Cortex of kidney (tissue), 1 donor: ENCODE measurements at places on chromosomes 4 and X.

- DNase-seq = no peak
Observed at GRCh38 chr4:35559559-35560365, 684.6 kb downstream of the ARAP2 start.

DNA sequence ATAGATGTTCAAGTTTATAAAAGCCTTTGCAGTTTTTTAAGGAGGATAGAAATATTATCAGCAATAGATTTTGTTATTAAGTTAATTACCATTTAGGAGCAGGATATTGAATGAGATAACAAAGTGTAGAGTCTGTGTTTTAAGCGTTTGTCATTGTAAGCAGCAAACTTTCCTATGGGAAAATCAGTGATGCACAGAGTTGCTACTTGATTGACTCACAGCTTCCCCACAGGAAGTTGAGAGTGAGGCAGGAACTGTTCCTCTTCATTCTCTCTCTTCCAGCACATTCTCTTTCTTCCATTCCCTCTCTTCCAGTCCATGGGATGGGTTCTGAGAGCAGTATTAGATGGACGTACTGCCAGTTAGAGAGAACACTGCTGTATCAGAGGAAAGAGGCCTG, 867.7 kb upstream of the AGA start:
- no peak for DNase-seq

GRCh38 chr4:42778349-42778748, 114.2 kb upstream of the GRXCR1 start:
- DNase-seq = no peak

GRCh38 chr4:80592950-80593349, 257.4 kb downstream of the CFAP299 start:
- no peak for DNase-seq

DNA sequence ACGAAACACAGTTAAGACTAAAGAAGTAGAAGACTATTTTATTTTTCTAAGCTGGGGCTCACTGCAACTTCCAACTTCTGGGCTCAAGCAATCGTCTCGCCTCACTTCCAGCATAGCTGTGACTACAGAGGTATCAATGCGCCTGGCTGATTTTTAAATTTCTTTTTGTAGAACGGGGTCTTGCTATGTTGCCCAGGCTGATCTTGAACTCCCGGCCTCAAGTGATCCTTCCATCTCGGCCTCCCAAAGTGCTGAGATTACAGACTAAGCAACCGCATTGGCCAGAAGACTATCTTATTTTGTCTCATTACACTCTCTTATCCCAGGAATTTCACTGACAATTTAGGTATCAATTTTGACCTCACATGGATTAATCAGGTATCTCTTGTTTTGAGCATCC, 1.2 kb downstream of the LAMTOR3 start:
- DNase-seq = no peak

DNA sequence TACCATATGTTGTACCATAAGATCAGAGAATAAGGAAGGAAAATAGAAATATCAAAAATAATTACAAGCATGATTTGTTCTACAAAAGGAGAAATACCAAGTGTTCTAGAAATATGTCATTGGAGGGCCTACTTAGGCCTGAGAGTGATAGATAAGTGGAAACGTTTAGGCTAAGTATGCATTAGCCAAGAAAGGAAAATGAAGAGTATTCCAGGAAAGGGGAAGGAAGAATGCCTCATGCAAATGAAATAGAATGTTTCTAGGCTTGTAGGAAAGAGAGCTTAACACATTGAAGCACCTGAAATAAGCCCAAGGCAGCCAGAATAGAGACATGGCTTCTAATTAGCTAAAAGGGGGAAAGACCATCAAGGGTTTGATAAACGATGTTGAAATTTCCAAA, 595.7 kb upstream of the ATOH1 start:
- DNase-seq = no peak

DNA sequence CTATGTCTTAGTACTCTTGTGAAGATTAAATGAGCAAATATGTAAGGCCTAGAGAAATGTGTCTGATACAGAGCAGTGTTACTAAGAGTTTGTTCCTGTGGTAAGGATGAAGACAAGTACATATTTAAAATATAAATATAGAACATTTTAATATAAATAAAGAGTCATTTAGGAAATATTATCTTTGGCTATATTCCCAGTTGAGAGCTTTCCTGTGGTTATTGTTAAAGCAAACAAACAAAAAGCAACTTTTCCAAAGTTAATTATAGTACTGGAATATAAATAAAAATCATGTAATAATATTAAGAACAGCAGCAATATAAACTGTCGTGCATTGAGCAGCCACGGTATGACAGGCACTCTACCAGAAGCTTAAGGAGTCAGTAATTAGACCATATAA, 472.5 kb downstream of the INPP4B start:
- no peak for DNase-seq

- no peak for DNase-seq
Observed at GRCh38 chrX:107482046-107482445, 32.6 kb downstream of the FRMPD3 start.

GRCh38 chrX:11374570-11374969, 81.4 kb downstream of the AMELX start:
- DNase-seq = no peak

DNA sequence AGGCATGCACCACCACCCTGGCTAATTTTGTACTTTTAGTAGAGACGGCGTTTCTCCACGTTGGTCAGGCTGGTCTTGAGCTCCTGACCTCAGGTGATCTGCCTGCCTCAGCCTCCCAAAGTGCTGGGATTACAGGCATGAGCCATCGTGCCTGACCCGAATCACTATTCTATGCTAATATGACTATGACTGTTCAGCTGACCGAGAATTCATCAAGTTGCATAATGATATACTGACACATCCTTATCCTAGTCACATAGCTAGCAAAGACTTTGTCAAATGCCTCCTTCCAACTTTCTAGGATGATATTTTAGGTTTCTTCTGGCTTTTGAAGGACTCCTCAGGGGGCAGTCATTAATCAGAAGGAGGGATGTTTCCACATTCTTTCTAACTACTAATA, 4.8 kb upstream of the GPM6B start:
- no peak for DNase-seq

- DNase-seq = no peak
Observed at GRCh38 chr4:184817494-184818215, 8.1 kb downstream of the ACSL1 start.

DNA sequence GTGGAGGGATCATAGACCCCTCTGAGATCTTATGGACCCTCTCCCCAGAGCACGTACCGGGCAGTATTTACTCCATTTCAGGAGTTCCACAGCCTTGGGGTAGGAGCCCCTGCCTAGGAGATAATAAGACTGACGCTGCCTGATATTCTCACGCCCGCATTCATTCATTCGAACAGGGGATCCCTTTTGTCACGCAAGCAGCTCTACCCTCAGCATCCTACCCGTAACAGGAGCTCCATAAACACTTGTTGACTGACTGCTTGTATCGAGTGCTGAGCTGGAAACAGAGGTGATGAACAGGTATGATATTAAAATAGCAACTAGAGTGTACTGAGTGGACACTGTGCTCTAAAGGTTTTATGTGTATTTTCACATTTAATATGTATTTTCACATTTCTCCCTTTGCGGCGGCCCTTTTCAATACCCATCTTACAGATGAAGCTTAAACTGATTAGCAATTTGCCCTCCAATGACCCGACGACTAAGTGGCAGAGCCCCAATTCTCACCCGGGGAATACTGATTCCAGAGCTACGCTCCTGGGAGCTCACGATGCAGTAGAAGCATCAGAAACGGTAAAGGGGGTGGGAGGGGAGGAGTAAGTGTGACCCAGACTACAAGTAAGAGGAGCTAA, 888 bp downstream of the RAB28 start:
- no peak for DNase-seq

DNA sequence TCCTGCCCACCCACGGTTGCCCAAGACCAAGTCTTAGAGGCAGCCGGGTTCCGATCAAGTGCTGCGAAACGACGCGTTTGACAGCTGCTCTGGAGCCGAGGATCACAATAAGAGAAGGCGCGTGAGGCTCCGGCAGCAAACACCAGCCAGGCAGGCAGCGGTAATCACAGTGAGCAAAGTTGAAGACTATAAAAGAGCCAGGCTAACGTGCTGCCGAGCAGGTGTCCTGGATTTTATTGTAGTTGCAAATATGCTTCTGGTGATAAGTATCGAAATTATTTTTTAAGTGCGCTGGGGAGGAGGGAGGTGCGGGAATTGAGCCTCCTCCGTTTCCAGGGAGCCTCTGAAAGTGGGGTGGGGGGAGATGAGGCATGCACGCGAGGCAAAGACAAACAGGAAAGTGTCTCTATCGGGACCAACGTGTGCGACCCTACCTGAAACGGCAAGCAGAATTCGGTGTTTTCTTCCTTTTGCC, 590 bp downstream of the GABRA2 start:
- no peak for DNase-seq

GRCh38 chr4:90234916-90235547, 107.8 kb downstream of the CCSER1 start:
- no peak for DNase-seq

- no peak for DNase-seq
Observed at GRCh38 chr4:25178838-25179261, 18.6 kb upstream of the SEPSECS start.

- DNase-seq = no peak
Observed at GRCh38 chrX:93120805-93121204, 552.6 kb downstream of the NAP1L3 start.

GRCh38 chr4:113921089-113921794, 58.2 kb downstream of the ARSJ start:
- no peak for DNase-seq

GRCh38 chr4:2725380-2725779, 30.8 kb downstream of the TNIP2 start:
- DNase-seq = no peak

DNA sequence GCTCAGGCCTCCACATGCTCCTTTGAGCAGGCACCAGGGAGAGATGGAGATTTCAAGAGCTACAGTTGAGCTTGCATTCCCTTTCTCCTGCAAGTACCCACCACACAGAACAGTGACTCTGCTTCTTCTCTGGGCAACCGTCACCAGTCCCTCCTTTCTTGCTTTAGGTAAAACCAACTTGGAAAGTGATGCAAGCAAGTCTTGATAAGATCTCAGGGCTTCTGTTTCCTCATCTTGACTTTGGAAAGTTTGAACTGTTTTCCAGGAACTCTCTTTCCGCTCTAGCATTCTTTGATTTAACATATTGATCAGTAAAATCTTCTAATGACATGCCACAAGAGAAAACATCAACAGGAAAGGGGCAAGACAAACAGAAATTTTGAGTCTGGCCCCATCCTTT, 73.7 kb downstream of the USP46 start:
- DNase-seq = no peak

GRCh38 chr4:153573881-153574802, 108.0 kb downstream of the TMEM131L start:
- no peak for DNase-seq

DNA sequence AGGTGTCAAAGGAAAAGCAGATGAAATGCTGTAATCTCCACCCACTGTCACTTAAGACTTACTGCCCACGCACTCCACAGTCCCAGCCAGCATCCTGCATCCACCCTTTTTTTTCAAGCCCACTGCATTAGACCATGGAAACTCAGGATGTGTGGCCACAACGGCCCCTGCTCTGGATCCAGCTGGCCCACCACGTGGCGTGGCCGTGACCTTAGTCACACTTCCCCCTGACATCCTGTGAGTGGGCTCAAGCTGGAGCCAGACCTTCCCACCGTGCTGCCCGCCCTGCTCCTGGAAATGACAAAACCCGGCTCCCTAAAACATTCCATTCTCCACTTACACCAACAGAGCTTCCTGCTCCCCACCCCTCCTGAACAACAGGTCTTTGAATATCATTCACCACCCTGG, 588.3 kb upstream of the DIPK2B start:
- DNase-seq = no peak

DNA sequence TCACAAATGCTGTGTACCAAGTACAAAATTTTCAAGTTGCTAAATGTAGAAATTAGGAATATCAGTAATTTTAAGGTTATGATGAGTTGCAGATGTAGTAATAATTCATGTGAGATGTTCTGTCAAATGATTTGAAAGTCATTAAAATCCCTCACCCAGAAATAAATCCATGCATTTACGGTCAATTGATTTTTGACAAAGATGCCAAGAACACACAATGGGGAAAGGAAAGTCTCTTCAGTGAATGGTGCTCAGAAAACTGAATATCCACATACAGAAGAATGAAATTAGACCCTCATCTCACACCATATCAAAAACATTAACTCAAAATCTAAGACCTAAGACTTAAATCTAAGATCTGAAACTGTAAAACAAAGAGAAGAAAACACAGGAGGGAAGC, 12.9 kb upstream of the BMPR1B start:
- no peak for DNase-seq

DNA sequence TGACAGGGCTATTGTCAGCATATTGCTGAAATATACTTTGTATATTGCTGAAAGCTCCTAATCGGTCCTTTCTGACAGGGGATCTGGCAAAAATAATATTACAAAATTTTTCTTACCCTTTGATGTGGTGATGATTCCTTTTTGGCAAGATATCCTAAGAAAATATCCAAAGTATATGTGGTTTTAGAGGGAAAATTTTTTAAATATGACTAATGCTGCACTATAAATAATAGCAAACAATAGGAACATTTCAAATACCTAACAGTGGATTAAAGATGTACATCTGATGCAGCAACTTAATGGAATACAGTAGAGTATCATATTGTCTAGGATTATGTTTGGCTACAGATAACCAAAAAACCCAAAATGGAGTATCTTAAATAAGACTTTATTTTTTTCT, 49.6 kb downstream of the RRAGB start:
- no peak for DNase-seq

GRCh38 chrX:123993326-123993725, 31.8 kb downstream of the STAG2 start:
- no peak for DNase-seq

DNA sequence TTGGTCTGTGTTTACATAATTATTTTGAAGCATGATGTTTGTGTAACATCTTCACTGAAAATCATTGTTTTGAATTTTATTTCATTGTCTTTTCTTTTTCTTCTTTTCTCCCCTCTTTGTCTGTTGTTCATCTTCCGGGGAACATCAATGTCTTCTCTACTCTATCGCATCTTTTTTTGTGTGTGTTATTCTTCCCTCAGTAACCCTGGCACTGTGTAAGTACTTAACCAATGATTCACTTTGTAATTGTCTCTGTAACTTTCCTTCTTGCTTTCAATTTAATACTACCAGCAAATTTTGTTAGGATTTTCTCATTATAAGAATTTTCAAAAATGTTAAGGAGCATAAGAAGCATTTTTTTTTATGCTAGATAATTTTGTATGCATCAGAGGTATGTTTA, 130.8 kb downstream of the PDLIM5 start:
- no peak for DNase-seq

DNA sequence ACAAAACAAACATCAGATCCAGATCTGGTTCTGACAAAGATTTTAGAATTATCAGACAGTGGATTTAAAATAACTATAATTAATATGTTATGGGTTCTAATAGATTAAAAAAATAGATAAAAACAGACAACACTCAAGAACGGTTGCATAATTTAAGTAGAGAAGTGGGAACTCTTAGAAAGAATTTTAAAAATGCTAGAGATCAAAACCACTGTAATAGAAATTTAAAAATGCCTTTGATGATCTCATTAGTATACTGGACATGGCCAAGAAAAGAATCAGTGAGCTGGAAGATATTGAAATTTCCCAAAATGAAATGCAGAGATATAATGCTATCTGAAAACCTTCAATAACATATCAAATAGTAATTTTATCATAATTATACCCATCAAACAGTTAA, 28.3 kb upstream of the DYNLT3 start:
- no peak for DNase-seq
